ENCODE measurements at places on chromosomes 12 and 14. TPM values are rescaled to one million over a fixed set of nuclear protein-coding genes. Genes with fewer than 3 reads are reported as not detected.
A peak's percentile ranks its signal among the peaks of the same experiment; 100 is the strongest.

GRCh38 chr14:105248368-105249181, at the start of gene BTBD6:
BTBD6 (plus strand) TSS chr14:105248533; CDS start chr14:105248712, 179 bp downstream.
- peak; percentile 85 for DNase-seq

- DNase-seq, result peak; percentile 25
Observed at GRCh38 chr12:95721320-95721719, 69.2 kb downstream of the NTN4 start.

DNA sequence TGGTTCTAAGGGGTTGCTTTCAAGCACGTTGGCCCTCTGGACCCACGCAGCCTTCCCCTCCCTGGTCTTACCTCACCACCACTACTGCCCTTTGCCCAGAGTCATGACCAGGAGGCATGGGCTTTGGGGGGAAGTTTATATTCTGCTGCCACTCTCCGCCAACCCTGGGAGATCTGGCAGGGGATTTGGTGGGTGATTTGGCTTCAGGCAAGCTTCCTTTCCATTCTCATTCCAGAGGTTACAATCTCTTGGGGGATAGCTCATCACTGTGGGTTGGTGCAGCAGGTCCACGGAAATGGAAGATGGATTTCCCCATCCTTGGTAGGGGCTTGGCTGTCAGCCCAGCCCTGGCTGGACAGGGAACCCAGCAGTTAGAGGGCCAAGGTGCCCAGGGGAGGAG, 6.3 kb downstream of the PAH start:
- no peak for DNase-seq

DNA sequence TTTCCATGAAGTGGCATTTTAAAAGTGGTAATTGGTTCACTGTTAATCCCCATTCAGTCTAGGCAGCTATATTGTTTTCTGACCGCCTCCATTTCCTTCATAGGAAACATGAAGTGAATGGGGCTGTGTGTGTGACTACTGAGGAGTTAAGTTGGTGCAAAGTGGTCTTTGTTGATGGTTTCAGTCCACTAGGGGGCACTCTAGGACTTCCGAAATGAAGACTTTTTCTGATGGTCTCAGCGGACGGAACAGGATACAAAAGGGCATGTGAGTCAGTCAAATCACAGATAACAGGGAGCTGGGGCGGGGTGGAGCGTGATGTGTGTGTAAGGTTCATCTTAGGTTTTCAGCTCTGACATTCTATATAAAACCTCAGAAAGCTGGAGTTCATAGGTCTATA, 240.1 kb upstream of the OR4E1 start:
- DNase-seq, result peak; percentile 71

- DNase-seq, result no peak
Observed at GRCh38 chr12:24228371-24228770, 278.9 kb upstream of the SOX5 start.

DNA sequence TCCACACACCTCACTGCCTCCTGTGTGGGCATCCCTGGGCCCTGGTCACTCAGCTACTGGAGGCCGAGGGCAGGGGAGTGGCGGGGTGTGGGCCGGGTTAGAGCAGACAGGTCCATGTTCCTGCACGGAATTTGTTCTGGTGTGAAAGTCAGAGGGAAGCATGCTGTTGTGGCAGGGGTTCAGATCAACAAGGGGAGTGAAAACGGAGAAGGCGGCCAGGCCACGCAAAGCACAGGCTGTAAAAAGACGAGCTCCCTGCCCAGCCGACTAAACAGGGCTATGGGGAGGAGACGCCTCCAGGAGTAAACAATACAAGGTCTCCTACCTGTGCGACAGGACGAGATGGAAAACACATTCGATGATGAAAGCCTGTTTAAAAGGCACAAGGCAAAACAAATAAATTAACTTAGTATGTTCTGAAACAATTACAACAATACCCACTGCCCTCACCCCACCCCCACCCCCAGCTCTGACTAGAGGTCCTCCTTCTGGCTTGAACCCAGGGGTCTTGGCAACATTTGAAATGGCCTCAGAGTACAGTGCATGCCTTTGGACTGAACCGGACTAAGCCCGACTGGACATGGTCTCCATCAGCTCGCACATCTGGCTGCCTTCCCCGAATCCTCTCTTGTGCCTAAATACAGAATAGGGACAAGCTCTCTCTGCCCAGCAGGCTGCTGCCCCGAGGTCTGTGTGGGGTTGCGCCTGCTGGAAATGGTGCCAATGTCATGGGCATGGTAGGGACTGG, 274.9 kb upstream of the DIO3 start:
- DNase-seq, result no peak

- no peak for DNase-seq
Observed at GRCh38 chr14:63960926-63961567, 108.2 kb downstream of the SYNE2 start.

The GPR137C gene
- 0.43 TPM for total RNA-seq

All from fibroblast of villous mesenchyme (primary cell).